ENCODE measurements at places on chromosomes 4 and X. TPM values are rescaled to one million over a fixed set of nuclear protein-coding genes. Genes with fewer than 3 reads are reported as not detected.

- DNase-seq: peak; percentile 81
Measured at GRCh38 chrX:13688958-13689740, at the start of gene RAB9A. TSS of gene RAB9A (plus strand) at chrX:13689128. CDS start at chrX:13708747, 19,619 bp downstream.

DNA sequence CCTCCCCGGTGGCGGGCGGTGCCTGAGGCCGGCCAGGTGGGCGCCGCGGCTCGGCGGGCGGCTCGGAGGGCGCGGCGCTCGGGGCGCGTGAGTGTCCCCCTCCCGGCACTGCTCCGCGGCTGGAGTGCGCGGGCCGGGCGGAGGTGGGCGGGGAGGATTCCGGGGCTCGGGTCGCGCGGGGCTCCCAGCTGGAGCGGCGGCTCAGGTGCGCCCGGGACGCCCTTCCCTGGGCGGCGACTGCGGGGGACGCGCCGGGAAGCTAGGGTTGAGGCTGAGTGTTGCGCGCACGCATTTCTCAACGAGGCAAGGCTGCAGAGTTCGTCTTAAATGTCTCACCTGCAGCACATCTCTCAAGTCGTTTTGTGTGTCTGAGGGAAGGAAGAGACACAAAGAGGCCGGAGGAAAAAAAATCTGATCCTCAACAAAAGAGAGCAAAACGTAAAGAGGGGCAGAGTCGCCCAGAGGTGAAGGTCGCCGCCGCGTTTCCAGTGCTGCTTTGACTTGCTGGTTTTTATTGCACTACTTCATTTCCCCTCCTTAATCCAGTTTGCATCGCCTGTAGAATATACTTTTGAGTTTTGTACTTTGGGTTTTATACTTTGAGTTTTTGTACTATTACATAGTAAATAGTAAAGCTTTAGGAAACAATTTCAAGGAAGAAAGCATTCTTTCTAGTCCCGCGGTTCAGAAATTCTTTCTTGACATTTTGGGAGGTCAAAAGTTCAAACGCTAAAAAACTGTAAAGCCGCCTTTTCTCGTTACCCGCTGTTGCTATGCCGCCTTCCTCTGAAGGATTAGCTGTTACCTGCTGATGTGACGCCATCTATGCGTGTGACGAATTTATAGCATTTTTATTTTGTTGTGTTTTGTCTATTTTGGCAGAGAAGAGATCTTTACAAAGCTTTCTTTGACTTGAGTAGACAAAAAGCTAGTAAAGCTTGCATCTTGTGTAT is 106.5 kb upstream of the STOX2 start:
- no peak for DNase-seq

GRCh38 chrX:11346121-11346682 is 53.0 kb downstream of the AMELX start:
- no peak for DNase-seq

DNA sequence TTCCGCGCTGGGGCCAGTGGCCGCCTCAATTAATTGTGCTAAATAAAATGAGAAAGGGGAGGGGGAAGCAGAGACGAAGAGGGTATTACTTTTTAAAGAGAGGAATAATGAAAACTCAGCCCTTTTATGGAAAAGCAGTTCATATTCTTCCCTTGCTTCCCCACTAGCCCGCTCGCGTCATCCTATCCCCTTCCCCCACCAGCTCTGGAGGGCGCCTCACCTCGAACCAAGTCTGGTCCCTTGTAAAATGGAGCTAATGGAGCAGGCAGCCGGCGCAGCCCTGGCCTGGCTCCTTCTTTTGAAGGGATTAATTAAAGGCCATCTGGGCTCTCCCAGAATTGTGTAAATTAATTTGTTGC is 511 bp upstream of the NKX6-1 start:
- no peak for DNase-seq

DNA sequence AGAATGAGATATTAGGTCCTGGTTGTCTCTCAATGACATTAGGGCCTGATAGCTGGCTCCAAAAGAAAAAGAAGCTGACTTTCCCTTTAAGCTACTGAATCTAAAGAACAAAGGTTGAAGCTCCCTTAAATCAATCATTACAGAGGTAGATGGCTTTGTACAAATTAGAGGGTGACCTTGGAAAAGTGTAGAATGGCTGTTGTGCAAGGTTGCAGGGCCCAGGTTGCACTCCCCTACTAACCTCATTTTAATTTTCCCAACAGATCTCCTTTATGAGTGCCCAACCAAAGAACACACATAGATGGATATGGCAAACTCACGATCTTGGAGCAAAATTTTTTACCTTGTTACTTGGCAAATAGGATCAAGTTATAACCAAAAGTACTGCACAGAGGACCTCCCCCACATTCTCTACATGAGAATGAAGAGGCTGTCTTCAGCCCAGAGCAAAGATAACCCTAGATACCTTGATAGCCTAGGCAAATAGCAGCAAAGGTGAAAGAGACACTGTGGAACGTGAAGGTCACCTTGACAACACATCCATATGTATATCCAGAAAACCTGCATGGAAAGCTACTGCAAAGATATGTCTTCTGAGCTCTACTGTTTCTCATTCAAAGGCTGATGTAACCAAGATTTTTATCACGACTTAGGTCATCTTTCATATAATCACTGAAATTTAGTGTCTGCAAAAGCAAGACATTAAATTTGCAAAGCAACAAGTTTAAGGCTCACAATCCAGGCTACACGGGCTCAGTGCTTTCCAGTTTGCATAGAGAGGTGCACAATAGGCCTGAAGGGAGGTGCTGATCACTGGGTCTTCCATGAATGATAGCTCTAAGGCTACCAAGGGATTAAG is 23.0 kb downstream of the KLB start:
- no peak for DNase-seq

GRCh38 chr4:185204238-185204910 is 574 bp upstream of the CFAP97 start:
- DNase-seq: no peak

DNA sequence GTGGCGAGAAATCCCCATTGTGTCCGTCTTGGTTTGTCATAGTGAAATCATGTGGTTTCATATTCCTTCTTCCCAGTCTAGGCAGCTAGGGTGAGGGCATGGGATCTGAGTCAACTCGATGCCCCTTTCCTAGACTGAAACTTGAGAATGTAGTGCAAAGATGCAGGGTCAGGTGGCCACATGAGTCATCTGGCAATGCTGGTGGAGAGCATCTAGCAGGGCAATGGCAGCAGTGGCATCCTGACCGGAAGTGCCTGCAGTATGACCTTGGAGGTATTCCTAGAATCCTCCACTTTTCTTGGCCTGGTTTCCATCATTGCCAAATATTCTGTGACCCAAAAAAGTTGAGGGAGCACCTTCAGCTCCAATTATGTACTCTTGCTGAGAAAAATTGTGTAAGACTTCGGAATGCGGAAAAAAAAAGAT is 39.1 kb upstream of the TMEM184C start:
- DNase-seq: no peak

- DNase-seq: no peak
Measured at GRCh38 chrX:68947882-68948605, 119.2 kb downstream of the EFNB1 start.

DNA sequence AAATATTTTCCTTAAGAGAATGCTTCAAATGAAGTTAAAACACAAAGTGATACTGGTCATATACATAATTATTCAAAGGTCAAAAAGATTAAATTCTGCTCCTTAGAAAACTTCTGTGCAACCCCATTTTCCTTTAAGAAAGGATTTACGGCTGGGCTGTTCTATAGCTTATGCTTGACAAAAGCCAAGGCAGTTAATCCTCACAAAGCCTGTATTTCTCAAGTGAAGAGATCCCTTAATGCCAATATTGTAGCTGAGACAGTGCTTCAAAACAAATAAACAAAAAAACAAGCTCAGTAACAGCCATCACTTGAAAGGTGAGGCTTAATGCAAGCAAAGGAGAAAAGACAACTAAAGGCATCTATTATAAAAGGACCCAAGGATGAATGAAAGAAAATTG is 42.5 kb downstream of the BTC start:
- no peak for DNase-seq

GRCh38 chr4:88219099-88219498 is 60.7 kb upstream of the ABCG2 start:
- peak; percentile 43 for DNase-seq

DNA sequence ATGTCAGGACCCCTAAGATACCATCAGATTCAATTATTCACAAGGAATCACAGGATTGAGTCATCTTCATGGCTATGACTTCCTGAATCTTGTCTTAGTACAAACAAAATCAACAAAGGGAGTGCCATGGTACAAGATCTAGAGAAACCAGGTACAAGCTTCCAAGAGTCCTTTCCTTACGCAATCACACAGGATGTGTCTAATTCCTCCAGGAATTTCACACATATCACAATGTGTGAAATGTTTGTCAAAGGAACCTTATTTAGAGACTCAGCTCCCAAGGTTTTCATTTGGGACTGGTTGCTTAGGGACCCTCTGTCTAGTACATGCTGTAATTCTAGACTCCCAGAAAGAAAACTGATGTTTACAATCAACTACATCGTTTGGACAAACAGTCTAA is 83.0 kb downstream of the MAB21L2 start:
- DNase-seq: no peak

DNA sequence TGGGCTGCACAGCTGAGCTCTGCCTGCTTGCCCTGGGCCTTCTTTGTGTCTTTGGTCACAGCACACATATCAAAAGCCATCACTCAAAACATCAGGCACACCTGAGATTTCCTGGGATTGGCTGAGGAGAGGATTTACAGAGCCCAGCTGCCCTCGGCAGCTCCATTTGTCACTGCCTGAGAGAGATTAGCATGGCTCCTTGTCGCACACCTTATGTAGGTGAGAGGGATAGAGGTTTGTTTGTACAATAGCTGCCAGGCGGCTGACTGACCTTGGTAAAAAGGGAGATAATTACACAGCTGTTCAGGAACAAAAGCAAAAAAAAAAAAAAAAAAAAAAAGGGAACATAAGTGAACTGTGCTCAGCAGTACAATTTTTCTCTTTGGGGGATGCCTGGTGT is 63.2 kb downstream of the MGST2 start:
- no peak for DNase-seq

GRCh38 chrX:85620466-85620865 is 241.0 kb upstream of the POF1B start:
- no peak for DNase-seq

DNA sequence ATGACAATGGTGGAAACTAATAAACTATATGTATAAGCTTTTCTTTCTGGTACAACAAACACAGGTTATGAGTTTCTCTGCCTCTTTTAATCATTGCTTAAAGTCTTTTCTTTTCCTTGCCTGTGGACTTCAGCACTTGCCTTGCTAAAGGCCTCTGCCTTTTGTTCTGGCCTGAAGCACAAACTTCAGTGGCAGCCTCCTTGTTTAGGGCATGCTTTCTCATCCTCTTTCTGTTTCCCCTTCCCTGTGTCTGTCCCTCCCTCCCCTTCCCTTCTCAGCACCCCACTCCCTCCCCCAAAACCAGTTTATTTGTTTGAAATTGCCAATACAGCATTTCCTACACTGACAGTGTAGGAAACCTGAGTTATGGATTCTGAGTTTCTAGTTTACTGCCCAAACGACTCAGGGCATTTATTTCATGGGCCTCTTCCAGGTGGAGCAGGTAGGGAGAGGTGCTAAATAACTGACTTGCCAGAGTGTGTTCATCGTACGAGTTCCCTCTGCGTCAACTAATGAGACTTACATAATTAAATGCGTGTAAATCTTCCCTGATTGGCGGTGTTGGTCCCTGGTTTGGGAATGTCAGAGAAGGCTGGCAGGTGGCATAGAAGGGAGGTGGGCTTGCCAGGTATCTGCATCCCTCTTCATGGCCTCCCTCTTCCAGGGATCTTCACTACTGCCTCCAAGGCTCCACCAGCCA is 311.0 kb downstream of the FBXW7 start:
- DNase-seq: no peak

GRCh38 chr4:8558080-8558960 is 21.9 kb upstream of the GPR78 start:
- DNase-seq: no peak

- DNase-seq: no peak
Measured at GRCh38 chr4:42673082-42673425, 16.1 kb upstream of the ATP8A1 start.

- DNase-seq: no peak
Measured at GRCh38 chr4:173522160-173522950, 7.7 kb downstream of the HAND2 start.

GRCh38 chr4:147583876-147584275 is 33.3 kb upstream of the TMEM184C start:
- no peak for DNase-seq

Gene TCEAL5
- 6.9 TPM for total RNA-seq

Gene FAM241A
- total RNA-seq: 6.5 TPM

Gene DCX
- total RNA-seq: 231 TPM

Gene VCX3B
- total RNA-seq: not detected

Gene P2RY4
- total RNA-seq: not detected

Gene FDCSP
- not detected for total RNA-seq

Gene SULT1B1
- total RNA-seq: 0.41 TPM

Gene PNCK
- total RNA-seq: 18.3 TPM

Gene SMR3B
- not detected for total RNA-seq

Gene ATP6AP2
- total RNA-seq: 106 TPM

Gene HELT
- not detected for total RNA-seq

Gene POU3F4
- 16.3 TPM for total RNA-seq

Gene PIN4
- 16.3 TPM for total RNA-seq

Gene SPANXA1
- not detected for total RNA-seq

Gene ACE2
- under 0.01 TPM for total RNA-seq

Gene BEX5
- total RNA-seq: 55.4 TPM

Gene BTC
- not detected for total RNA-seq

Measured in frontal cortex (tissue), 4 donors.